ENCODE measurements at places on chromosomes 4 and X. TPM values are rescaled to one million over a fixed set of nuclear protein-coding genes. Genes with fewer than 3 reads are reported as not detected.

- no peak overlapping the region for H3K4me3 ChIP-seq
- peaks cover 2% of the 10 kb centered on the region for H3K4me1 ChIP-seq
- DNase-seq: no peak
- H3K36me3 ChIP-seq: no peaks in the 10 kb centered on the region
- H3K27ac ChIP-seq: no peak overlapping the region
- H3K27me3 ChIP-seq: no peaks in the 10 kb centered on the region
Measured at GRCh38 chr4:3375688-3376087, 66.1 kb upstream of the HGFAC start.

DNA sequence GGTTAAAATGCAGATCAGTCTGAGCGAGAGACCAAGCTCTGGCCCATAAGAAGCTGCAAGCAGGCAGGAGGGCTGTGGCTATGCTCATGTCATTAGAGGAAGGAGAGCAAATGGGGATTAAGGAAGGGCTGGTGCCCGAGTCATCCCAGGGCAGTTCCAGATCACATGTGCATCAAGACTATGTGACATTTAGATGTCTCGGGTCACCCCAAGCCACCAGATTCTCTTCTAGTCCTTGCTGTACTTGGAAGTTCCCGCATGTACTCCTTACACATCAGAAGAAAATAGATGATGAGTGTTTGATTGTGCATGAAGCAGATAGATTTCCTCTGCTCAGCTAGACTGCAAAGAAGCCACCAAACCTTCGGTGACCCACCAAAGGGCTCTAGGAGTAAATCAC, 42.1 kb upstream of the KLHL34 start:
- H3K27me3 ChIP-seq: peaks cover 23% of the 10 kb centered on the region
- H3K4me1 ChIP-seq: no peaks in the 10 kb centered on the region
- no peak overlapping the region for H3K4me3 ChIP-seq
- no peak for DNase-seq
- H3K27ac ChIP-seq: no peak overlapping the region
- H3K36me3 ChIP-seq: no peaks in the 10 kb centered on the region

- no peak overlapping the region for H3K27ac ChIP-seq
- H3K4me3 ChIP-seq: no peak overlapping the region
- H3K4me1 ChIP-seq: no peaks in the 10 kb centered on the region
- no peak for DNase-seq
- H3K36me3 ChIP-seq: no peaks in the 10 kb centered on the region
Measured at GRCh38 chr4:153638011-153638410, 46.1 kb upstream of the TLR2 start.

The PPBP gene
- 1.3 TPM for total RNA-seq

The CLCN5 gene
- 5.0 TPM for total RNA-seq

GRCh38 chr4:182903013-182903412, 14.2 kb downstream of the DCTD start:
- no peaks in the 10 kb centered on the region for H3K36me3 ChIP-seq
- DNase-seq: no peak
- no peak overlapping the region for H3K4me3 ChIP-seq
- H3K27ac ChIP-seq: no peak overlapping the region
- no peaks in the 10 kb centered on the region for H3K27me3 ChIP-seq

The ASB12 gene
- not detected for total RNA-seq

- H3K4me1 ChIP-seq: no peaks in the 10 kb centered on the region
- H3K27ac ChIP-seq: no peak overlapping the region
- no peaks in the 10 kb centered on the region for H3K36me3 ChIP-seq
Measured at GRCh38 chrX:150907474-150907873, 9.0 kb upstream of the CD99L2 start.

The MAGEA9B gene
- total RNA-seq: not detected

The DDIT4L gene
- total RNA-seq: 1.6 TPM

DNA sequence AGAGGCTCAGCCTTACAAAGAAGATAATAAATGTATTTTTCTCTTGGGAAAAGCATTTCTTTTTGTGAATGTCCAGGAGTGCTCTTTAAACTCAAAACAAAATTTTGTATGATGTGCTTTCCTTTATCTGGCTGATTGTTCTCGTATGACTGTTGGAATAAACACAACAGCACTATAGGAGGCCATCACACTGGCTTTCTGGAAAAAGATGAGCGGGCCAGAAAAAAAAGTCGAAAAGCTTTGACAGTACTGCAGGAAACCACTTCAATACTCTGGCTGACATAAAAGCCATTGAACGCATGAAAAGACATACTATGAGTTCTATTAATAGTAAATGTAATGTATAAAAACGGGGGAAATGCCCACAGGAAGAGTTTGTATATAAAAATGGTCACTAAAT, 64.7 kb upstream of the CTSO start:
- no peak overlapping the region for H3K27ac ChIP-seq
- H3K36me3 ChIP-seq: no peaks in the 10 kb centered on the region
- no peaks in the 10 kb centered on the region for H3K4me1 ChIP-seq
- H3K27me3 ChIP-seq: no peaks in the 10 kb centered on the region
- H3K4me3 ChIP-seq: no peak overlapping the region
- no peak for DNase-seq

The XG gene
- total RNA-seq: 0.59 TPM

The TRIM75 gene
- not detected for total RNA-seq

GRCh38 chr4:73258436-73258685, 237 bp downstream of the ANKRD17 start:
- no peaks in the 10 kb centered on the region for H3K36me3 ChIP-seq
- DNase-seq: no peak
- H3K27ac ChIP-seq: peak overlapping the region; percentile 99
- H3K27me3 ChIP-seq: no peaks in the 10 kb centered on the region

DNA sequence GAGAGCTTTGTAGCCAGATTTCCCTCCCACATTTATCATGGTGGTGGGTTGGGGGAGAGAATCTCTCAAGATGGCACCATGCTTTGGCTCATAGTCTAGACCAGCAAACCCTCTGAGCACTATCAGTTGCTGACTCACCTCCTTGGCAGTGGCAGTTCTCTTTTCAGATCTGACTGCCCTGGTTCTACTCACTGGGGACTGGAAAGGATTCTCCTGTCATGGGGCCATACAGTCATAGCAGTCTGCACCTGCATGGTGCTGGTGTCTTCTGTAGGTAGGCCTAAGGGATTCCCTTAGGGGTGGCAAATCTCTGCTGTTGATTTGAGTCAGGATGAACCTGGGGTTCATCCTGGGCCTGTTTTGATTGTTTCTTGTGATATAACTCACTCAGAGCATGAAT, 2.6 kb downstream of the TEX13B start:
- no peaks in the 10 kb centered on the region for H3K4me1 ChIP-seq
- H3K27ac ChIP-seq: no peak overlapping the region
- no peak overlapping the region for H3K4me3 ChIP-seq
- no peaks in the 10 kb centered on the region for H3K27me3 ChIP-seq
- no peaks in the 10 kb centered on the region for H3K36me3 ChIP-seq

The CTAG1B gene
- total RNA-seq: not detected

The SLC2A9 gene
- 6.2 TPM for total RNA-seq

DNA sequence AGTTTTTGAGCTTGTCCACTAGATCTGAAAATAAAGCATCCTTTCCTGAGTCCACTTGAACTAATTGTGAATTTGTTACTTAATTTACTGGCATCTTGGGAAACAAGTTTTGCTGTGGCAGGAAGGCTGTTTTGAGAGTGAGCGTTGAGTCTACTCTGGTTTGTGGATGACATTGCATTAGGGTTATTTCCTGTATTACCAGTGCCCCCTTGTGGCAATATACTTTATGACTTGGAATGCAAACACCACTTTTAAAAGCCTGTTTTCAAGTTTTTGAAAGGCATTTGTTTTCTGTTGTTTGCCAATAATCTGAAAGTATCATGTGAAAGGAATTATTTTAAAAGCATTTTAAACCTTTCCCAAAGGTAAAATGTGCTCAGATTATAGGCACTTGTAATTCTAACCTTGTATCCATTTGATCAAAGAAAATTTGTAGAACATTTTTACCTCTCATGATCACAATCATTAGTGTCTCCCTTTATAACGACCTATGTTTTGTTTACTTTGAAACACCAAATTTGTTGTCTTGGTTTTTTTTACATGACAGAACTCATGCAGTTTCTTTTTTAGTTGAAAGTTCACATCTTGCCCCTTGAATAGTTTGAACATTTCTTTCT, 18.0 kb upstream of the CYP2U1 start:
- H3K27me3 ChIP-seq: no peaks in the 10 kb centered on the region
- DNase-seq: peak; percentile 23
- no peaks in the 10 kb centered on the region for H3K36me3 ChIP-seq
- no peak overlapping the region for H3K4me3 ChIP-seq

The GAB1 gene
- total RNA-seq: 24.8 TPM

DNA sequence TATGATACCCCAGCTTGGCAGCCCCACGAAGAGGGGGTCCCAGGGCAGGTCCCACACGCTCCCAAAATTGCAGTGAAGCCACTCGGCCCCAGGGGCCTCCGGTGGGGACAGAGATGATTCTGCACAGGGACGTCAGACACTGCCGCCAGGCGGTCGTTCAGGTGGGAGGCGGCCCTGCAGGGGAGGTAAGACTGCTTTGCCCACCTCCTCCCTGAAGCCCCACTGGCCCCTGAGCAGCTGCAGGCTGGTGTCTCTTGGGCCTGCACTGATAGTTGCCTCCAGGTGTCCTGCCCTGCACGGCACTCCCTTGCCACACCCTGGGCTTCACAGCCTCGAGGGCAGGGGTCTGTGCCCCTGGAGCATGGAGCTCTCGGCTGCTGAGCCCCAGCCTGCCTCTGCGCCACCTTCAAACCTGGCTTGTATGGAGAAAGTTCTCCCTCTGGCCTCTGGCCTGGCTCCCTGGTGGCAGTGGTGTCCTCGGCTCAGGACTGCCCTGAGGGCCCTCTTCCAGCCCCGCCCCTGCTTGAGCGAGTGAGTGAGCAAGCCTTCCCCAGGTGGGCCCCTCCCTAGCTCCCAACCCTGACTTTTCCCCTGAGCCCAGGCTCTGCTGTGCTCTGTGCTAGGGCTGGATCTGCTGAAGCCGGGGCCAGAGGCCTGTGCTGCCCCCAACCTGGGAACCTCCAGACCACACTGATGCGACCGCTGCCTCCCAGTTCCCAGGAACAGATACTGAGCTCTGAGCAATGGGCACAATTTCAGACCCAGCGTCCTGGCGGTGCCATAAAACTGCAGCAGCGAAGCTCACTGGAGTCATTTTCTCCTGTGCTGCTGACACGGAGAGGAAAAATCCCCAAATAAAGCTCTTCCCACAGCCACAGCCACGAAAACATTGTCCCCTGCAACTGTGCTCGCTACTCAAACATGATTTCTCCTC, 16.1 kb downstream of the ADRA2C start:
- no peak for DNase-seq
- no peak overlapping the region for H3K27ac ChIP-seq
- H3K4me1 ChIP-seq: no peaks in the 10 kb centered on the region
